CD4-positive, alpha-beta T cell treated with Interleukin-15 for 1 hour (primary cell): ENCODE measurements at places on chromosomes 11 and 22.

DNA sequence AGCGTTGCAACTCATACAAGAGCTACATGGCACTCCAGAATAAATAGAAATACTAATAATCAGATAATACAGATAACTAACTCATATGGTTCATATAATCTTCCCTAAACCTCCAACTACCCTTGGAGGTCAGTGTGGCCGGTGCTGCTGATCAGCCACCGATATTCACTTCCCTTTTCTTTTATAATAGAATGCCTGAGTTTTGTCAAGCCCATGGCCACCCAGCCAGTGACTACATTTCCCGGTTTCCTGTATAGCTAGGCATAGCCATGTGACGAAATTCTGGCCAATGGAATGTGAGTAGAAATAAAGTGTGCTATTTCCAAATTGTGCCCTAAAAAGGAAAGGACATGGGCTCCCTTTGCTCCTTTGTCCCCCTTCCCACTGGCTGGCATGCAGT, 5.9 kb upstream of the CAT start:
- no peak for DNase-seq

DNA sequence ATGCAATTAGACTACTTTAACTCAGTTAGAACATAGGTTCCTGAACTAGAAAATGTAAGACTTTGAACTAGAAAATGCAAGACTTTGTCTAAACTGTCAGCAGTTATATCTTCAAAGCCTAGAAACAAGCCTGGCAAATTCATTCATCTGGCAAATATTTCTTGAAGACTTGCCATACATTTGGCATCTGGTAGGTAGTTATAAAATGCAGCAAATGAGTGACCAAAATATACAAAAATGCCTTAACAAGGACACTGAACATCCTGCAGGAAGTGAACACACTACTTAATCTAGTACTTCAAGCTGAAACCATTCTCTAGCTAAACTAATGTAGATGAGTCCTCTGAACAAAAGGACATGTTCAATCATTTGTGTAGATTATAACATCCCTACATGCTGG, 84.7 kb upstream of the SCUBE2 start:
- no peak for DNase-seq

GRCh38 chr11:46417711-46418110, 26.1 kb upstream of the CHRM4 start:
- no peak for DNase-seq

DNA sequence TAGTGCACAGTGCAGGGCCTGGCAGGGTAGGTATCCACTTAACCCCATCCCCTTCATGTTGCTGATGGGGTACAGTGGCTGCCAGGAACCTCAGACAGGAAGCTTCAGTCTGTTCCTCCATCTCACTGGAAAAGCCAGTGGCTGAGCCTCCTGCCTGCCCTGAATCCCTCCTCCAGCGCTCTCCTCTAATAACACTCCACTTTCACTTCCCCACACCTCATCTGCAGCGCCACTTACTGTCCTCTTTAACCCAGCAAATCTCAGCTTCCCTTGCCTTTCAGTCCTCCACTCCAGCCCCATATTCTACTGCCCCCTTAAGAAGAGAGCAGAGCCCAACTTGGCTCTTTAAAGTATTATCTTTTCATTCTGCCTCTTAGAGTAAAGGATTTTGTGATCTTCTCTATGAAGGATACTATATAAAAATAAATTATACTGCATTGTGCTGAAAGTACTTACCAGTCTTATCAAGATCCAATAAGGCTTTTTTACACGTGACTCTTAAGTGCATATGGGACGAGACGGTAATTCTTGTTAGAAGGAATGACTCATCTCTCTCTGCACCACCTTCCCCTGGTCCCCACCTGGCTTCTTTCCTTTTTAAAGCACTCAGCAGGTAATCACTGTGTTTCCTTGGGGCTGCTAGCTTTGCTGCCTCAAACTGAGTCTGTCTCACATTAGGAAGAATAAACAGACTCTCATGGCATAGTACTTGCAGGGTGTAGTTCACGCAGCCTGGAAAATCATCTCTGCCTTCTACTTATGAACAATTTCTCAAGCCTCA, 238.0 kb upstream of the NARS2 start:
- no peak for DNase-seq

GRCh38 chr11:45930951-45931570, 8.6 kb downstream of the LARGE2 start:
- DNase-seq = no peak

DNA sequence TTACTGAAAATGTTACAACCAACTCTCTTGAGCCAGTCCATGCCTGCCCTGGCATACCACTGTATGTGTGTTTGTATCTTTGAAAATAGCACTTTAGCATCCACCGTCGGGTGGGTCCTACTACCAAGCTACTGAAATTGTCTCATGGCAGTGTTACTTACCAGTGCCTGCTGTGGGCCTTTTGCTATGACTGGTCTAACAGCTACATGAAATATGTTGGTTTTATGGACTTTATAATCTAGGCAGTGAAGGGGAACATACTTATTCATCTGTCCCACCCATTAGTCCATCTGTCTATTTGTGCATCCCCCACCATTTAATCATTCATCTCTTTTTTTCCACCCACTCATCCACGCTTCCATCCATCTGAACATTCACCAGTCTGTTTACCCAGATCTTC, 106.0 kb downstream of the NAV2 start:
- DNase-seq = no peak
